Muscle of leg (tissue), 16 donors: ENCODE measurements at places on chromosomes 3 and 15. TPM values are rescaled to one million over a fixed set of nuclear protein-coding genes. Genes with fewer than 3 reads are reported as not detected.

CHRM5 gene
- total RNA-seq: not detected

SEMA7A gene
- 4.9 TPM for total RNA-seq

TRPM1 gene
- not detected for total RNA-seq

CCR8 gene
- not detected for total RNA-seq

CPA3 gene
- 3.1 TPM for total RNA-seq

RGMA gene
- total RNA-seq: 16.4 TPM

SLC28A1 gene
- total RNA-seq: 0.35 TPM

AGBL1 gene
- total RNA-seq: 18.1 TPM

TGM5 gene
- total RNA-seq: 0.13 TPM

ITIH1 gene
- total RNA-seq: 0.22 TPM

IL5RA gene
- 0.04 TPM for total RNA-seq

QTRT2 gene
- 16.6 TPM for total RNA-seq

C3orf20 gene
- total RNA-seq: 0.09 TPM

- H3K27me3 ChIP-seq: no peaks in the 10 kb centered on the region
- H3K4me3 ChIP-seq: no peak overlapping the region
- peak; percentile 94 for DNase-seq
- peak overlapping the region; percentile 11 for H3K27ac ChIP-seq
- H3K4me1 ChIP-seq: peaks cover 35% of the 10 kb centered on the region
- H3K36me3 ChIP-seq: no peaks in the 10 kb centered on the region
These were observed 63.9 kb upstream of the RGMA start for GRCh38 chr15:93152951-93153350.

DNA sequence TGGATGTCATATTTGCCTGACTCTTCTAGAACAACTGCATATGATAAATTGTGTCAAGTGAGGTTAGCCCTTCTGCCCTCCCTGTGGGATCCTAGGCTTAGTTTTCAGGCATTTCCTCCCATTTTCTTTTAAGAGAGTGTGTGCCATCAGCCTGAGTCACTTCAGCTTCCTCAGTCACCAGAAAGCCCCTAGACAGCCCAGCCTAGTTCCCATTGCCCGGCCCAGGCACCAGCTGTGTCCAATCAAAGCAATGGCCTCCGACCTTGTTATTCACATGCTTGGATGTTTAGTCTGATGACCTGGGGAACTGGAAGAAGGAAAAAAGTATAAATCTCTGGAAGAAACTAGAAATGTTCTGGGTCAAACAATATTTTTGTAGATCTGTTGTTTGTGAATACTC, 221.9 kb upstream of the LRIG1 start:
- no peaks in the 10 kb centered on the region for H3K36me3 ChIP-seq
- DNase-seq: no peak
- H3K27me3 ChIP-seq: no peaks in the 10 kb centered on the region
- H3K4me1 ChIP-seq: no peaks in the 10 kb centered on the region

DNA sequence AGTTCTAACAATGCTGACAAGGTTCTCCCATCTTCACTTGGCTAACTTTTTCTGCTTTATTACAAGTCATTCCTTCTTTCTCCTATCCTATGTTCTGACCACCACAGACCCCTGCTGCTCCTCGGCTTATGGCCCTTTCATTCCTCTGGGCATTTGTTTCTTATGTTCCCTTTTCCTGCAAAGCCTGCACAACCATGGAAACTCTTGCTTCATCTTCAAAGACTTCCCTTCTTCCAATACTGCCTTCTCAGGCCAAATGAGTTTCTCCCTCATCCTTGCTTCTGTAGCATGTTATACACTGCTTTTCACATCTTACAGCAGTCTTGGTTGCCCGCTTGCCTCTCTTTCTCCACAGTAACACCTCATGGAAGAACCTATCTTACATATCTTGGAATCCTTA, 17.9 kb upstream of the ATOSA start:
- no peak for DNase-seq
- no peak overlapping the region for H3K27ac ChIP-seq
- H3K4me3 ChIP-seq: no peak overlapping the region

GRCh38 chr3:48236531-48236930, 4.4 kb upstream of the ZNF589 start:
- no peaks in the 10 kb centered on the region for H3K27me3 ChIP-seq
- H3K4me1 ChIP-seq: peaks cover 3% of the 10 kb centered on the region
- no peak overlapping the region for H3K27ac ChIP-seq
- no peaks in the 10 kb centered on the region for H3K36me3 ChIP-seq
- no peak for DNase-seq

DNA sequence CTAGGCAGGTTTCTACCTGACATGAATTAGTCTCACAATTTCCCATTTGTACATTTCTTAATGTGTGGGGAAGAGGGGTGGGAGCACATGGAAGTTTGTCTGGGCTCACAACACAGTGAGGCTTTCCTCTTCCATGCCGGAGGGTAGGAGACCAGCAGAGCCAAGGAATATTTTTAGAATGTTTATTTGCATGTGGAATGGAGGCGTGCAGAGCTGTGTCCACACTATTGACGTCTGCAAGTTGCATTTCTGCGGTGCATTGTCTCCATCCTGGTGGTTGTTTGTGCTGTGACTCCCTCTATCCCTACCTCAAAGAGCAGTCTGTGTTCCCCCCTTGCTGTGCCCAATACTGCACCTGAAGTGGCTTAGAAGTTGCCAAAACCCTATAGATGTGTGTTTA, 103.1 kb upstream of the LRTM1 start:
- H3K4me3 ChIP-seq: no peak overlapping the region
- H3K27ac ChIP-seq: no peak overlapping the region
- no peaks in the 10 kb centered on the region for H3K27me3 ChIP-seq
- H3K36me3 ChIP-seq: no peaks in the 10 kb centered on the region

GRCh38 chr3:167872032-167872431, 136.5 kb downstream of the SERPINI1 start:
- no peak overlapping the region for H3K4me3 ChIP-seq
- peak overlapping the region; percentile 6 for H3K27ac ChIP-seq
- H3K4me1 ChIP-seq: no peaks in the 10 kb centered on the region
- no peaks in the 10 kb centered on the region for H3K27me3 ChIP-seq
- no peaks in the 10 kb centered on the region for H3K36me3 ChIP-seq

DNA sequence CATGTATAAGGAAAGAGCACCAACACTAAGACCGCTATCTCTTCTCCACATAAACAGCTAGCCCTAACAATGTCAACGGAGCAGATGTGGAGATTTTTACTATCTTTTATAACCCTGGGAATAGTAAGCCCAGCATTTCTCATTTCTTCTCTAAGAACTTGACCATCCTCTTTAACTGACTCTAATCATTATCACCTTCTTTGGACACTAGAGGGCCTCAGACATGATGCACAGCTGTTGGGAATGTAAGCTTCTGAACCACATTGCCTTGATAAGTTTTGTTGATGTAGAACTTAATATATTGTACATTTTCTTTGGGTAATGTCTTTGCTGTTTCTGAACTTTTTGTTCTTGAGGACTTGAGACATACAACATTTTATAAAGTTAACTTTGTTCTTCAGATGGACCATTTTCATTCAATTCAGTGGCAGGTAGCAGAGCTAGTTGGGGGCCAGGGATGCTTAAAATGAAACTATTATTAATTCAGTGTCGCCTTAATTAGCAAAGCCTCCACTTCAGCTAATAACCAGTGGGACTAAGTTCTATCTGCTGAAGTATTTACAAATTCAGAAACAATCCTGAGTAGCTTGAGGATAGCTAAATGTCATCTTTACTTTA, 9.6 kb upstream of the TAGLN3 start:
- no peak overlapping the region for H3K27ac ChIP-seq
- H3K4me1 ChIP-seq: no peaks in the 10 kb centered on the region
- H3K27me3 ChIP-seq: no peaks in the 10 kb centered on the region
- peaks cover 20% of the 10 kb centered on the region for H3K36me3 ChIP-seq
- peak; percentile 71 for DNase-seq

- DNase-seq: no peak
- H3K27me3 ChIP-seq: no peaks in the 10 kb centered on the region
- H3K4me1 ChIP-seq: no peaks in the 10 kb centered on the region
- peaks cover 72% of the 10 kb centered on the region for H3K36me3 ChIP-seq
- H3K27ac ChIP-seq: no peak overlapping the region
These were observed 33.3 kb downstream of the RLBP1 start for GRCh38 chr15:89187986-89188514.

DNA sequence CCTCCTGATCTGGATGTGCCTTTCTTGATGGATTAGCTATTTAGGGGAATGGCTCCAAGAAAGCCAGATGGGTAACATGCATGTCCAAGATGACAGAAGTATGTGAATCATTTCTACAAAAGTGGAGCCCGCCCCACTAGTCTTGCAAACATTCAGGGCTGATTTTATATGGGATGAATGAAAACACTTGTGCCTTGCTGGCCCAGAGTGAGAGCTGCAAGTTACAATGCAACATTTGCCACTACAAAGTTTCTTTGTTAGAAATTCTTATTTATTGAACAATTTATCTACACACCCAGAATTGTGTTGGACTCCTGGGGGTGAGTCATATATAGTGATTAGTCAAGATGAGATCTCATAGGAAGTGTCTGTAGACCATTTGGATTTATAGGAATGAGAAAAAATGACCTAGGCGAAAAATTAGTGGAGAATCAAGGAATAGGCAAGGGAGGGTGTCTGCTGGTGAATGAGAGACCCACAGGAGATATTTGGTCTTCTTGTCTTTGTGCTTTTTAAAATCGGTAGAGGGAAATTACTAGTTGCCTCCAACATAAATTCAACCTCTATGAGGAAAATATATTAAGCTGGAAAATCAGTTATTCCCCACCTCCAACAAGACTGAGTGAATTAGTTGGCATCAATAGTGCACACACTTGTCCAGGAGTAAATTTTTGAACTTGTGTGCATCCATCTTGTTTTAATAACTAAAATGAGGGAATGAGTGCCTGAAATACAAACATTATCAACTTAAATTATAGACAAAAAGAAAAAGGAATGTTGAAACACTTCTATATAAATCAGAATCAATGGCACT, 53.5 kb upstream of the DCBLD2 start:
- no peak overlapping the region for H3K4me3 ChIP-seq
- DNase-seq: peak; percentile 93
- no peaks in the 10 kb centered on the region for H3K36me3 ChIP-seq

GRCh38 chr15:38873158-38873557, 308.5 kb upstream of the RASGRP1 start:
- H3K27ac ChIP-seq: no peak overlapping the region
- peaks cover 3% of the 10 kb centered on the region for H3K4me1 ChIP-seq
- H3K36me3 ChIP-seq: no peaks in the 10 kb centered on the region
- no peak overlapping the region for H3K4me3 ChIP-seq
- no peaks in the 10 kb centered on the region for H3K27me3 ChIP-seq

- no peak overlapping the region for H3K4me3 ChIP-seq
- H3K27me3 ChIP-seq: peaks cover 2% of the 10 kb centered on the region
- peak; percentile 17 for DNase-seq
- H3K36me3 ChIP-seq: no peaks in the 10 kb centered on the region
These were observed 569.6 kb downstream of the NTRK3 start for GRCh38 chr15:87686841-87687522.

DNA sequence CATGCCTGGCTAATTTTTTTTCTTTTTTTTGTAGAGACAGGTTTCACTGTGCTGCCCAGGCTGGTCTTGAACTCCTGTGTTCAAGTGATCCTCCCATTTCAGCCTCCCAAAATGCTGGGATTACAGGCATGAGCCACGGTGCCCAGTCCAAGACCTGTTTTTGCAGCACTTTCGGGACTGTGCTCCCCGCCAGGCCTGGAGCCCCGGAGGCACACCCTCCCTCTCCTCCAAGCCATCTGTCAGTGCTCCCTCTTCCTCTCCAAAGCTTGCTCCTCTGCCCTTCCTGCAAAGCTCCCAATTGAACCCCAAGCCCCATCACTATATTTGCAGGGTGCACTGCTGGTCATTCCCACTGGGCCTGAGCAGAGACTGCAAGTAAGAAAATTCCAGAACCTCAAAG, 98.1 kb downstream of the CORO2B start:
- no peak for DNase-seq
- no peak overlapping the region for H3K27ac ChIP-seq
- peaks cover 15% of the 10 kb centered on the region for H3K4me1 ChIP-seq
- H3K36me3 ChIP-seq: no peaks in the 10 kb centered on the region
- H3K4me3 ChIP-seq: no peak overlapping the region

- H3K36me3 ChIP-seq: no peaks in the 10 kb centered on the region
- no peak for DNase-seq
- H3K27ac ChIP-seq: no peak overlapping the region
- peaks cover 76% of the 10 kb centered on the region for H3K4me1 ChIP-seq
- no peak overlapping the region for H3K4me3 ChIP-seq
These were observed 77.3 kb downstream of the CPN2 start for GRCh38 chr3:194273743-194274310.

GRCh38 chr3:120039642-120040610, 54.3 kb downstream of the GSK3B start:
- H3K27me3 ChIP-seq: no peaks in the 10 kb centered on the region
- DNase-seq: no peak
- H3K4me3 ChIP-seq: no peak overlapping the region

- H3K36me3 ChIP-seq: no peaks in the 10 kb centered on the region
- DNase-seq: no peak
- H3K27ac ChIP-seq: no peak overlapping the region
- no peak overlapping the region for H3K4me3 ChIP-seq
- no peaks in the 10 kb centered on the region for H3K27me3 ChIP-seq
These were observed 630.4 kb downstream of the CADM2 start for GRCh38 chr3:85589145-85589544.

- H3K27ac ChIP-seq: no peak overlapping the region
- no peaks in the 10 kb centered on the region for H3K4me1 ChIP-seq
- H3K36me3 ChIP-seq: peaks cover 21% of the 10 kb centered on the region
- no peaks in the 10 kb centered on the region for H3K27me3 ChIP-seq
These were observed 108.1 kb downstream of the PGPEP1L start for GRCh38 chr15:98899272-98900021.

DNA sequence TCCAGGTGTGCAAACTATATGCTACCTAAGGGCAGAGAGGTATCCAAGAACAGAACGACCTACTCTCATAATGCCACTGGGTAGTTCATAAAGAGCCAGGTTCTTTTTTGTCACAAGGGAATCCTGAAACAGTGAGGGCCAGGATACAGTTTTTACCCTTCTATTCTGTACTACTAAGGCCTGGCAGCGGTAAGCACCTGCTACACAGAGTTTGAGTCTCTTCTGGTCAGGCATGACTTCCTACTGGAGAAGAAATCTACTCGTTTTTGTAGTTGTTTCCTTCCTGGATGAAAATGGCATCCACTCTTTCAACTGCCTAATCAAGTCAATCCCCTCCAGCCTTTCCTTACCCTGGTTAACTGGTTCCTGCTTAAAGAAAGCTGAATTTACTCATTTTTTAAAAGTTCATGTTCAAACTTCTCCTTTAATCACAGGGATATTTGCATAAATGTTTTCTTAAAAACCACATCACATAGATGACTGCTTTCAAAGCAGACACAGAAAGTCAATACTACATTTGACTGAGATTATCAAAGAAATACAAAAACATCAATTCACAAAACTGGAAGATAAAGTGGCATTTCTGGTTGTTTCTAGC, 40.0 kb downstream of the MAP4 start:
- H3K27me3 ChIP-seq: no peaks in the 10 kb centered on the region
- no peak for DNase-seq
- H3K36me3 ChIP-seq: peaks cover 15% of the 10 kb centered on the region
